Stimulated activated naive CD8-positive, alpha-beta T cell treated with anti-CD3 and anti-CD28 coated beads, Interleukin-15, amount 100 ng/mL, for 72 hours (primary cell): ENCODE measurements at places on chromosomes 1 and 21.

GRCh38 chr1:118990513-118991152, 2.5 kb upstream of the TBX15 start:
- no peak for DNase-seq

DNA sequence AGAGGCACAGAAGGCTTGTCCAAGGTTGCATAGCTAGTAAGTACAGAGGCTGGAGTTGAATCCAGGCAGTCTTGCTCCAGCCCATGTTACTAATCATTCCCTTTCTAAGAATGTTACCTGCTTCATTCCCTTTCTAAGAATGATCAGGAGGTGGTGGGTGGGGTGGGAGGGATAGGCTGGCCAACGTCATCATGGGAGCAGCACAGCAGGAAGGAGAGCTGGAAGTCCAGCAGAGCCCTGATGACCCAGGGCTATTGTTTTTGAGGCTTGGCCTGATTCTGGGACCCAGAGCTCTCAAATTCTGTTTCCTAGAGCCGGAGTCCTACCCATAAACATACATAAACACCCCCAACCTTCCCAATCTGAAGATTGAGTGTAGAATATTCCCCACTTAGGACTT, 11.8 kb upstream of the CSF1 start:
- DNase-seq, result no peak

DNA sequence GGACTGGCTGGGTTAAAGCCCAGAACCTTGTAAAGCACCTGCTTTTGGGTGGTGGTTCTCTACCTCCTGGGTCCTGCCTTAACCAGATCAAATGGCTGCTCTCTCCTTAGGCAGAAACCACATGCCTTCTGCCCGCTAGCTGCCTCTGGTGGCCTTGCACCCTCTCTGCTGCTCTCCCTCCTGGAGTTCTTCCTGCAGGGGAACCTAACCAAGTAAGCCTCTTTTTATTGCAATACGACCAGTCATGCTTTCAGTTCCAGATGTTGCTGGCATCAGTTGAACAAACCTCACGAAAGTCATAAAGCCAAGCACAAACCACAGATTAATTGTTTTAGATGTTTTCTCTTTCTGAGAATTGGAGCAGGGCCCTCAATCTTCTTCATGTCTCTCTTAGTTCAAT, 118.9 kb downstream of the GDAP2 start:
- DNase-seq, result no peak

GRCh38 chr21:17921579-17922530, 102.7 kb upstream of the C21orf91 start:
- DNase-seq, result no peak

GRCh38 chr1:71521655-71522264, 440.9 kb upstream of the ZRANB2 start:
- no peak for DNase-seq

GRCh38 chr21:17668479-17669140, 55.9 kb upstream of the BTG3 start:
- no peak for DNase-seq

DNA sequence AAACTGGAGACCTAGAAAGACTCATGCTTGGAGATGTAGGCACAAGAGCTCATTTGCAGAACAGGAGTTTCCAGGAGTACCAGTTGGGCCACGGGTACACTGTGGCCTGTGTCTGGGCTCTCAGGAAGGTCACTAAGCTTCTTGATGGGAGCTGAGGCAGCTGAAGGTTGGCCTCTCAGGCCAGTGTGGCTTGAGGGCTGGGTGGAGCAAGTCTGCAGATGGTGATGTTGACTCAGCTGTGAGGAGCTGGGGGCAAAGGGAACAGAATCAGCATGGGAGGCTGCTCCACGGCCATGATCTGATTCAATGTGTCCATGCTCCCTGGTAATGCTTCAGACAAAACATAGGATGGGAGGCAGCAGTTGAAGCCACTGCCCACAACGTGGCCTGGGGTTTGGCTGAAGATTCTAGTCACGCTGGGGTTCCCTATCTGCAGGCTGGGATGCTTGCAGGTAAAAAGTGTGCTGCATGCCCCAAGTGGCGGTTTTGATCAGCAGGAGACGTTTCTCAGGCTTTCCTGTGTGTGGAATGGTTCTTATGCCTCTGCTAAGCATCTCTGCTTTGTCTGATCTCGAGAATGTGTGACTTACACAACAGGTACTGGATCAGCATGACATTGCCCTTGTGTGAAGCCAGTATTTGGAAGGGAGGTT, 15.4 kb upstream of the TENT5C start:
- no peak for DNase-seq

DNA sequence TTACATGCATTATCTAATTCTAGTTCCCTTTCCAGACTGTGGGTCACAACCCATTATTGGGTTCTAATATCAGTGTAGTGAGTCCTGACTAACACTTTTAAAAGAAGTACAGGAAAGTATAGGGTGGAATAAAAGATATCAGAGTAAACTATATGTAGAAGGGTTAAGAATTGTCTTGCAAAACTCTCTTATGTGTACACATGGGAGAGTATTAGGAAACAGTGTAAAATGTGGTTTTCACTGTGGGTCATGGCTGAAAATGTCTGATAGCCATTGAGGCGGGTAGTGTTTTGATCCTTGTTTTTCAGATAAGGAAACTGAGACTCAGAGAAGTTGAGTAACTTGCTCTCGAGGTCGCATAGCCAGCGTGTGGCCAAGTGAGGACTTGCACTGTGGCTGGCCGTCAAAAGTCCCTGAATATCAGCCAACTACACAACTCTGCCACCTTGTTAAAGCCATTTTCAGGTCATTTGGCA, 18.5 kb upstream of the MTARC1 start:
- no peak for DNase-seq

DNA sequence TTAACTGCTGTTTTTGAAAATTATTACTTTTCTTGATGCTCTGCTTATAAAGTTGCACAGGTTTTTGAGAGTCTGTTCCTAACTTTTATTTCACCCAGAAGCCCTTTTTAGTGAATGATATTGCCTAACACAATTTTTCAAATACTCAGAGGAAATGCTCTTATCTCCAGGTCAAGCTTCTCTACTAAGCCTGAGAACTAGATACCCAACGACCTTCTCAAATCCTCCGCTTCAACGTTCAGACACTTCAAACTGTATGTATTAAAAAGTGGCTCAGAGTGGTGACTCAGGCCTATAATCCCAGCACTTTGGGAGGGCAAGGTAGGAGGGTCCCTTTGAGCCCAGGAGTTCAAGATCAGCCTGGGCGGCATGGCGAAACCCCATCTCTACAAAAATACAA, 88.5 kb downstream of the ASH1L start:
- no peak for DNase-seq

GRCh38 chr1:25572708-25573590, 29.5 kb downstream of the LDLRAP1 start:
- DNase-seq, result no peak

DNA sequence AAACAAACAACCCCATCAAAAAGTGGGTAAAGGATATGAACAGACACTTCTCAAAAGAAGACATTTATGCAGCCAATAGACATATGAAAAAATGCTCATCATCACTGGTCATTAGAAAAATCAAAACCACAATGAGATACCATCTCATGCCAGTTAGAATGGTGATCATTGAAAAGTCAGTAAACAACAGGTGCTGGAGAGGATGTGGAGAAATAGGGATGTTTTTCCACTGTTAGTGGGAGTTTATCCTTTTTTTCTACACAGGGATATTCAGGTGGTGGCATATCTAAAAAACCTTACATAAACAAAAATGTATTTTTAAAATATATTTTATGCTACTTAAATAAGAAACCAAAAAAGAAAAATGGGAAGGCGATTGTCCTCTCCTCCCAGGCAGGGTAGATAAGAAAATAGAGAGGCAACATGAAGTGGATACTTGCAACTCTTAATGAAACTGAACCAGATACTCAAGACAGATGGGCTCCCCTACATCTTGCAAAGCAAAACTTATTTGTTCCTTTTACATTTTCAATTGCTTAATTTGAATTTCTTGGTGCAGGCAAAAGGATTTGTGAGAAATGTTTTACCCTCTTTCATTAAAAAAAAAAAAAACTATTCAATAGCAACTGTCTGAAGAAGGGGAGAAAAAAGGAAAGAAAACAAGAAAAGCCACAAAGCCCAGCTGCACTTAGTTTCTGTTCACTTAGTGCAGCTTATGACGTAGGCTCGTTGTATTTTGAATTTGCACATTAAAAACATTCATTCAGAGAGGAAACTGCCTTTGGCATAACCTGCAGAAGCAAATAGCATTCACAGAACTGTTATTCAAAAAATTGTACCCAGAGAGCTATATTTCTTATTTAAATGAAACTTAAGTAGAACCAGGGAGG, 36.9 kb upstream of the RGS1 start:
- DNase-seq, result no peak

- no peak for DNase-seq
These were observed 340.9 kb downstream of the KIF26B start for GRCh38 chr1:245495681-245496080.

- peak; percentile 88 for DNase-seq
These were observed 1.1 kb downstream of the TAGLN2 start for GRCh38 chr1:159924025-159924790.

GRCh38 chr1:52179073-52179472, 37.2 kb downstream of the ZFYVE9 start:
- DNase-seq, result no peak

DNA sequence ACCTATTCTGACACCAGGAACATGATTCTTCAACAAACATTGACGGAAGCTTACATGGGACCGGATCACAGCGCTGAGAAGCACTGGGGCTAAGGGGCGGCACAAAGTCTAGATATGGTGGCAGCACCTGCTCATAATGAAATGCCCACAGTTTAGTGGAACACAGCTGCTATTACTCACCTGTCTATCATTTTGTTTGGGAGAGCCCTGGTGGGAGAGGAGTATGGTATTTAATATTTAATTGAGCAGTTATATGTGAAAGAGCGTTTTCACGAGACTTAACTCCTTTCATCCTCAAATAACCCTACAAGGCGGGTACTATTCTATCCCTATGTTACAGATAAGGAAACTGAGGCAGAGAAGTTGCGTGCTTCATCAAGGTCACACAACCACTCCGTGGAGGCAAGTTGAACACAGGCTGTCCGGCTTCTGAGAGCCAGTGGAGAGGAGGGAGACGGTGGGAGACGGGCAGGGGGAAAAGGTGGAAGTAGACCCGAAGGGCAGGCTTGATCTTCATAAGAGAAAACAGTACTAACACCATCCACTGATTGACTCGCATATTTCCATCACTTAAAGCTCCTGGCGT, 790 bp upstream of the TSNAX start:
- no peak for DNase-seq

DNA sequence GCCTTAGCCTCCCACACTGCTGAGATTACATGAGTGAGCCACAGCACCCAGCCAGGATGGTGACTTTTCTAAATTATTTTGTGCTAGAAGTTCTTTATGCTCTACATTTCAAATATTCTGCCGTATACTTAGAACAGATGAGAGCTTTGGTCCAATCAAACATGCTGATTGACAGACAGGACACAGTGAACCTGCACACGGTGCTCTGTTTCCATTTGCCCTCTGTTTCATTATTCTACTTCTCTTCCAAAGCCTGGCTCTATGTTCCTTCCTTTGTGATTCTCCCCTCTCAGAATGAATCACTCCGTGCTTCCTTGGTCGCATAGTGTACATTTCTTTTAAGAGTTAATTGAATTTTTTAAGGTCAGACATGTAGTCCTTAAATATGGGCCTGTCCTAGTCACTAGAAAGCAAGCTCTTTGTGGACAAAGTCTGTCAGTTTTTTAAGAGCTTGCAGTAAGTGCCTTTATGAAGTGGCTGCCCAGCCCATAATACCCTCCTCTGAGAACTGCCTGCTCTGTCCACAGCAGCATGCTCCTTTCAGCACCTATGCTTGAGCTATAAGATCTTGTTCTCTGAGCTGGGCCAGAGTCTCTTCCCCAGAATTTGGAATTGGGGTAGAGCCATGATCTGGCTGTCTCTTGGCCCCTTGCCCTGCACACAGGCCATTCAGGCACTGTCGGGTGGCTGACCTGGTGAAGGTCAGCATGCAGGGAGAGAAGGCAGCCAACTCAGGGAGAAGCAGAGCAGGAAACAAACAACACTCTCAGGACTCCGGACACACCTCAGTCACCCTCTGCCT, 66.8 kb upstream of the SLC44A3 start:
- DNase-seq, result no peak

GRCh38 chr1:7298749-7299151, 472.3 kb upstream of the VAMP3 start:
- no peak for DNase-seq

DNA sequence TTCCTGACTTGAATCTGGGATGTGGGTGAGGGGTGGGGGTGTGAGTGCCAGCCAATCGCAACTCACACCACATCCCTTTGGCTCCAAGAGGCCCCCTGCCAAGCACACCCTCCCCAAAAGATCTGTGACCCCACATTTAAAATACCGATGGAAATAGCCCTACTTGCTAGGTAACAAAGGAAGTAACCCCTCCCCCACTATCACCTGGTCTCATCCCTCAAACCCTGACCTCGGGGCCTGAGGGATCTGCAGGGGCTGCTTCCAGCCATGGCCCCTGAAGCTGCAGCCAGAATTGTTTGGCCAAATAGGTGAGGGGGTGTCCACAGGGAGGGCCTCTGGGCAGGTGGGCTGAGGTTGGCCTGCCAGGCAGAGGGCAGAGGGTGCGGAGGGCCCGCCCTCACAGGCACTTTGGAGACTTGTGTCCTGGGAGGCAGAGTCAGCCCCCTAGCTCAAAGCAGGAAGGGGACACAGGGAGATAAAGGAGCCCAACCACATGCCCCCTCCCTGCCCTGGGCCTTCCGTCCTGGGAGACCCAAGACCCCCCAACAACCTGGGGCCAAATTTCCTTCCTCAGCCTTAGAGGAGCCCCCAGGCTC, 37.2 kb downstream of the SDC3 start:
- no peak for DNase-seq

GRCh38 chr1:10638559-10639005, 157.9 kb downstream of the CASZ1 start:
- no peak for DNase-seq

GRCh38 chr1:3069491-3070308, 697 bp downstream of the PRDM16 start:
- peak; percentile 31 for DNase-seq

DNA sequence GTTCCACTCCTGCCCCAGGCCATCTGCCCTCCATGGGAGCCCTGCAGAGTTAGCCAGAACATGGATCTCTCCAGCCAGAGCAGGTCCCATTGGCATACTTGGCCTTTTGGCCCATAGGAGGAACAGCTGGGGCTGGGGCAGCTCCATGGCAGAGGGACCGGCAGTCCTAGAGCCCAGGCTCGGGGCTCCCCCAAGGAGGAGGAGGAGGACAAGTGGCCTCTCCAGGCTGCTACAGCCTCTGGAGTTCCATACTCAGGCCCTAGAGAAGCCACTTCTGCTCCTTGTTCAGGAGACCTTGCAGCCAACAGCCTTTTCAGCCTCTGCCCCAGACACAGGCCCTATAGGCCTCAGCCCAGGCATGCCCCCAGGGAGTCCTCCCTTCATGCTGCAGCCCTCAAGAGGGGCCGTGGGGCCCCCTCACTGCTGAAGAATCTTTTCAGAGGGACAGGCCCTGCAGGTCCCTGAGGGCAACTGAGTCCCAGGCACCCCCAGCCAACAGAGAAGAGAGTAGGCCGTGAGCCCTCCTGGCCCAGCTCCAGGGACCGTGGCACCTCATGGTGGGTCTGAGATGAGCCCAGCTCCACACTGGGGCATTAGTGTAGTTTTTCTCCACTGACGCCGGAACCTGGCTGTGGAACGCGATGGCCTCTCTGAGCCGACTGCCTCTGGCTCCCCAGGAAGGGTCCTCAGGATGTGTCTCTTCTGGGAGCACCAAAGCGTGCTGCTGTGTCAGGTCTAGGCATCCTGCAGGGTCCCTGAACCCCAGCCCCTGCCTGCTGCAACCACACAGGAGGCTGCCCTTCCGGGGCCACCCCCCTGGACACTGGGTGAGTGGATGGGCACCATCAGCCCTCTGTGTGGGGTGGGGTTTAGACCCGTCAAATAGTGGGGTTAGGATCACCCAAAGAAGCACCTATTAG, 297.6 kb upstream of the VAMP3 start:
- no peak for DNase-seq
